ENCODE measurements at places on chromosomes 13 and 19.

GRCh38 chr13:111648885-111649284, 328.4 kb downstream of the TEX29 start:
- DNase-seq: no peak

- DNase-seq: no peak
These were observed 498.6 kb downstream of the KCTD12 start for GRCh38 chr13:76387566-76387965.

DNA sequence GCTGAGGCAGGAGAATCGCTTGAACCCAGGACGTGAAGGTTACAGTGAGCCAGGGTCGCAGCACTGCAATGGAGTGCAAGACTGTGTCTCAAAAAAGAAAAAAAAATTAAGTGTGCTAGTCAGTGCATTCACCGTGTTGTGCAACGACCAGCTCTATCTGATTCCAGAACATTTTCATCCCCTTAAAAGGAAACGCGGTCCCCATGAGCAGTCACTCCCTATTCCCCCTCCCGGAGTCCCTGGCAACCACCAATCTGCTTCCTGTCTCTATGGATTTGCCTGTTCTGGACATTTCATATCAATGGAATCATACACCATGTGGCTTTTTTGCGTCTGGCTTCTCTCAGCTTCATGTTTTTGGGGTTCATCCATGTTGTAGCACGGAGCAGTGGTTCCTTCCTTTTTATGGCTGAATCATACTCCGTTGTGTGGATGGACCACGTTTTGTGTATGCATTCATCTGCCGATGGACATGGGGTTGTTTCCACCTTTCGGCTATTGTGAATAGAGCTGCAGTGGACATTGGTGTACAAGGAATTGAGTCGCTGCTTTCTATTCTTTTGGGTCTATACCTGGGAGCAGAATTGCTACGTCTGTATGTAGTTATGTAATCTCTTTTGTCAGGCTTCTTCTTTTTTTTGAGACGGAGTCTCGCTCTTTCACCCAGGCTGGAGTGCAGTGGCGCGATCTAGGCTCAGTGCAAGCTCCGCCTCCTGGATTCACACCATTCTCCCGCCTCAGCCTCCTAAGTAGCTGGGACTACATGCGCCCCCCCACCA, 19.8 kb downstream of the MYO9B start:
- DNase-seq: no peak

DNA sequence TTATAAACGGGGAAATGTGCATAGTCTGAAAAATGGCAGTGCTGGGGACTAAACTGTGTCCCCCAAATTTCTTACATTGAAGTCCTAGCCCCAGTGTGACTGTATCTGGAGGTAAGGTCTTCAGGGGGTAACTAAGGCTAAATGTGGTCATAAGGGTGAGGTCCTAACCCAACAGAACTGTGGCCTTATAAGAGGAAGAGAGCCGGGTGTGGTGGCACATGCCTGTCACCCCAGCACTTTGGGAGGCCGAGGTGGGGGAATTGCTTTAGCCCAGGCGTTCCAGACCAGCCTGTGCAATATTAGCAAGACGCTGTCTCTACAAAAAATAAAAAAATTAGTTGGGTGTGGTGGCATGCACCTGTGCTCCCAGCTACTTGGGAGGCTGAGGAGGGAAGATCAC, 17.8 kb downstream of the PROZ start:
- no peak for DNase-seq

GRCh38 chr13:50594276-50595051, 249.0 kb downstream of the DLEU7 start:
- DNase-seq: no peak
